ENCODE measurements at places on chromosomes 5 and 9. TPM values are rescaled to one million over a fixed set of nuclear protein-coding genes. Genes with fewer than 3 reads are reported as not detected.

TMEFF1 gene
- 2.5 TPM for total RNA-seq

LRRC70 gene
- total RNA-seq, result 1.3 TPM

BTNL9 gene
- total RNA-seq, result not detected

CNTNAP3B gene
- total RNA-seq, result not detected

PCDHGB3 gene
- 5.8 TPM for total RNA-seq

FIBCD1 gene
- total RNA-seq, result 7.3 TPM

HTR4 gene
- not detected for total RNA-seq

SLC25A2 gene
- total RNA-seq, result not detected

CCIN gene
- 1.3 TPM for total RNA-seq

SCAI gene
- 9.7 TPM for total RNA-seq

- DNase-seq, result no peak
These were observed 9.9 kb downstream of the RAD23B start for GRCh38 chr9:107292821-107293542.

DNA sequence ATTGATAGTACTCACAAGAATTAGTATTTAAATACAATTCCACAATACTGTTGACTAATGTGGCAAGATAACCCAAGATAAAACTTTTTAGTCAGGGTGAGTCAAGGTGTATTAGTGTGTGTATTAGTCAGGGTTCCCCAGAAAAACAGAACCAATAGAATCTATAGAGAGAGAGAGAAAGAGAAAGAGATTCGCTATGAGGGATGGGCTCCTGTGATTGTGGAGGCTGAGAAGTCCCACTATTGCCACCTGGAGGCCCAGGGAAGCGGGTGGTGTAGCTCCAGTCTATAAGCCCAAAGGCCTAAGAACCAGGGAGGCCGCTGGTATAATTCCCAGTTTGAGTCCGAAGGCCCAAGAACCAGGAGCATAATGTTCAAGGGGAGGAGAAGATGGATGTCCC is 10.0 kb upstream of the SHISAL2B start:
- no peak for DNase-seq

- DNase-seq, result no peak
These were observed 124.3 kb downstream of the TTC39B start for GRCh38 chr9:15182730-15183129.

DNA sequence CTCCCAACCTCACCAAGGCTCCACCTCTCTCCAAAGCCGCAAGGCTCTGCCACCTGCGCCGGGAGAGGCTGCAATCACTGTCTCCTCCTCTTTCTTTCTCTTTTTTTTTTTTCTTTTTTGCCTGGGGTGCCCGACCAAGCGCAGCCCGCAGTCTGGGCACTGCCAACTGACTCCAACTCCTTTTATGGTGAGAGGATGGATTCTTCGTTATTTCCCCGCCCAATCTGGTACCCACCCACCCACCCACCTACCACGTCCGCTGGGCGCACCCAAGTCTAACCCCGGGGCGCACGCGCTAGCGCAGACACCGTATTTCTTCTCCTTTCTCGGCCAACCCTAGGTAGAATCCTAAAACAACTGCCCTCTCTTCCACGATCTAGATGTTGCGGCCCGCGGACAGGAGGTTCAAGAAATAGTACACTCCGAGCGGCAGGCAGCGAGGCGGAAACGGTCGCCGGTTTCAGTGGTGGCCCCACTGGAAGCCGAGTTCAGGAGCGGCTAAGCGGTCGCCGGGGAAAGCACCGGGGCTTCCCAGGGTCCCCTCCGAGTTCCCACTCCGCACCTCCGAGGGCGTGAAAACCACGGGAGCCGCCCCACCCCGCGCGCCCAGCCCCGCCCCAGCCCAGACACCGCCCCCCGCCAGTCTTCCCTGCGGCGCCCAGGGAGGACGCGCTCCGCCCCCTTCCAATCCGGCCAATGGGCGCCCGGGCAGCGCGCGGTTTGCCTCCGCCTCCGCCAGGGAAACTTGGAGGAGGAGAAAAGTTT is 385 bp upstream of the PTGER4 start:
- peak; percentile 86 for DNase-seq

- no peak for DNase-seq
These were observed 8.3 kb upstream of the FCHO2 start for GRCh38 chr5:72947498-72947897.

DNA sequence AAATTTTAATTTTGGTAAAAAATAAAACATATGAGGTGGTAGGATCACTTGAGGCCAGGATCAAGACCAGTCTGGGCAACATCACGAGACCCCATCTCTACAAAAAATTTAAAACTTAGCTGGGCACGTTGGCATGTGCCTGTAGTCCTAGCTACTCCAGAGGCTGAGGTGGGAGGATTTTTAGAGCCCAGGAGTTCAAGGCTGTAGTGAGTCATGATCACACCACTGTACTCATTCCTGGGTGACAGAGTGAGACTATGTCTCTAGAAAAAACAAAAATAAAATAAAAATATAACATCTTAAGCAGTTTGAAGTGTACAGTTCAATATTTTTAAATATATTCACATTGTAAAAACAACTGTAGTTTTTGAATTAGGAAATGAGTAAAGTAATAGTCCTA is 108.3 kb downstream of the SMIM15 start:
- no peak for DNase-seq

DNA sequence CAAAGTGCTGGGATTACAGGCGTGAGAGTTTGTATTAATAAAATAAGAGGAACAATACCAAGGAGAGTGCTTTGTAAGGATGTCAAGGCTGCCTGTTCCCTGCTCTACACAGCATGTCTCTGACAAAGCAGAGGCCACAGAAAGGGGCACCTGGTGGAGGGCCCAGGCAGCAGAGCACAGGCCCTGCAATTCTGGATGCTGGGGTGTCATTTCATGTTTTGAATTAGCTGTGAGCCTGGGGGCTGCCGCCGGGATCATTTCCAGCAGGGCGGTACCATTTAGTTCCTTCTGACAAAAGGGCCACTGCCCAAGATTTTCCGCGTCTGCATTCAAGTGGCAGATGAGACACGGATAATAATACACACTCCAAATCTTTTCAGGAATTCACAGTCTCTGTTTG is 396.9 kb downstream of the GADD45G start:
- DNase-seq, result no peak

GRCh38 chr9:69976152-69976551 is 67.5 kb upstream of the MAMDC2 start:
- peak; percentile 98 for DNase-seq

DNA sequence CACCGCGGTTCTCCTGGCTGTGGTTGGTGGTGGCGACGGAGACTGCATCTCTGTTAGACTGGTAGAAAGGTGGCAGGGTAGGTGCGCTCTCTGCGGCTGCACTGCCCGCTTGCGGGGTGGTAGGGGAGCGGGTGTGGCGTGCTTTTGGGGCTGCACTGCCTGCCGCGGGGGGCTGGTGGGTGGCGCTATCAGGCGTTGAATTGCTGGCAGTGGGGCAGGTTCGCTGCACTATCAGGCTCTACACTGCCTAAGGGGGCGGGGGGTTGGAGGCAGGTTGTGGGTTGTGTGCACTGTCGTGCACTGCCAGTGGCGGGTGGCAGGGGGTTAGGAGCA is 21.0 kb upstream of the TRIM52 start:
- no peak for DNase-seq

- DNase-seq, result no peak
These were observed 182.3 kb downstream of the ELAVL2 start for GRCh38 chr9:23643656-23644258.

- no peak for DNase-seq
These were observed 7.1 kb upstream of the IFNA6 start for GRCh38 chr9:21357479-21358460.

GRCh38 chr5:81245871-81246235 is 12.7 kb downstream of the CKMT2 start:
- no peak for DNase-seq

DNA sequence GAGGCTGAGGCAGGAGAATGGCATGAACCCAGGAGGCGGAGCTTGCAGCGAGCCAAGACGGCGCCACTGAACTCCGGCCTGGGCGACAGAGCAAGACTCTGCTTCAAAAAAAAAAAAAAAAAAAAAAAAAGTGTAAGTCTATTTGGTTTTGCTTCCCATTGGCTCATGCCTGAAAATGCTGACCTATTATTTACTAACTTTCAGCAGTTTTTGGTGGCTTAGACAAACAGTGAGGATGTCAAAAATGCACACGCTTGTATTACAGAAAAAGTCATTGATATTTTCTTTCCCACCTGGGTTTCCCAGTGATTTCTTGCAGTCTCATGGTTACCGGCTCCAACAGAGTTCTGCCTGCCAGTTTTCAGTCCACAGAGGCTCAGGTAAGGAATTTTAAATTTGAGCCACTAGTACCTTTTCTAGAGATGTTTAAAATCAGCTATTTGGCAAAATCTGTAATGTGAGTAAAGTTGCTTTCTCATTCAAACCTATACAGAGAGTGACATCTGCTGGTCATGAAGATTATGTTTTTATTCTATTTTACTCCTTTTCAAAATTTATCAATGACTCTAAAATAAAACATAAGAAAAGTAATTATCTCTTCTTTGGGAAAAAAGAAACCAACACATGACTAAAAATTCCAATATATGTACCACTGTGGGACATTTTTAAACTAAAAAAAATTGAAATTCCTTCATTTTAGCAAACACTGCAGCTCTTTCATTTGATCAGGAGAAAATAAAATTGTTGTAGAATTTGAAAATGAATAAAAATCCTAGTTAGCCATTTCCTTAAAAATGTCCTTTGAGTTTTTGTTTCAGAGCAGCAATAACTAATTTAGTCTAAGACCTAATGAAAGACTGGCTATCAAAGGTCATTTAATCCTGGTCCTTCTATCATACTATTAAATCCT is 8.8 kb downstream of the FAM200C start:
- peak; percentile 50 for DNase-seq

GRCh38 chr5:72109625-72110024 is 2.4 kb downstream of the MAP1B start:
- DNase-seq, result peak; percentile 58

DNA sequence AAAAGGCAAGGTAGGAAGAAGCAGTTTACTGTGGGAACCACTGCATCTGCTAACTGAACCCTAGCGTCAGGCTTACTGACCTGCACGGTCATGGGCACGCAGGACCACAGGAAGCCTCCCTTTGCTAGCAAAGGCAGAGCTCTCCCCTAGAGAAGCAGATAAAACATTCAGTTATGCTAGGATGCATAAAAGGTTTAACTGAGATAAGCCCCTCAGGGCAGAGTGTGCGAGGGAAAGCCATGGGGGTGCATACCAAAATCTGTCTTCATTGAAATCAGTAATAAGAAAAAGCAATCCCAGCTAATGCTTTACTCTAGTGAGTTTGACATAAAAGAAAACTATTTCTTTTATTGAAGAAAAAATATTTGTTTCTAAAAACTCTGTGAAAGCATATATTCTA is 2403.7 kb upstream of the C9orf72 start:
- DNase-seq, result no peak

DNA sequence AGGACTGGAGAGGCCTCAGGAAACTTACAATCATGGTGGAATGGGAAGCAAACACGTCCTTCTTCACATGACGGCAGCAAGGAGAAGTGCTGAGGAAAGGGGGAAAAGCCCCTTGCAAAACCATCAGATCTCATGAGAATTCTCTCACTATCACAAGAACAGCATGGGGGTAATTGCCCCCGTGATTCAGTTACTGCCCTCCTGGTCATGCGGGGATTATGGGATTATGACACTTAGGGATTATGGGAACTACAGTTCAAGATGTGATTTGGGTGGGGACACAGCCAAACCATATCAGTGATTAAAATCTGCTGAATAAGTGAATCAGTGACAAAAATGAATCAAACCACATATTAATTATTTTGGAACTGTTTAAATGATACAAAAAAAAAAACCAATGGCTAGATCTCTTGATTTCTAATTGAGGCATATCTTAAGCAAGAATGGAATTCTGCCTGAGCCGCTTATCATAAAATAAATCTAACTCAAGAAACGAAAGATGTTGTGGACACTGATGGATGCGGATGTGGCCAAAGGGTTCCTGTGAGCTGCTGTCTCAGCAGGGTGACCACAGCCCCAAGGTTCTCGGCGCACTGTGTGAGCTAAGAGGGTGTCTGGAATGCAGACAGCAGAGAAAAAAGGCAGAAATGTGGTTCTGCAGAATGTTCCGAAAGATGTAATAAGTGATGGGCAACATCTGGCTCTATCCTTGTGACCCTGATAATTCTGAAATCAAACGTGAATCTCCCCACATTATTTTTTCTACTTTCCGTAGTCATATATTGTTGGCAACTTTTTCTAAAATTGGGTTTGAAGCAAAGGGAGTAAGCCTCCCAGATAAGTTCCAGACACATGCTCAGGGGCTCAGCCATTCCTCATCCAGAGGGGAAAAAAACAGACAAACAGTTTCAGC is 107.2 kb upstream of the ICE1 start:
- no peak for DNase-seq

- DNase-seq, result no peak
These were observed 2.3 kb downstream of the NKX2-5 start for GRCh38 chr5:173232499-173233346.

- DNase-seq, result no peak
These were observed 358.6 kb upstream of the PAPPA start for GRCh38 chr9:115794921-115795475.

DNA sequence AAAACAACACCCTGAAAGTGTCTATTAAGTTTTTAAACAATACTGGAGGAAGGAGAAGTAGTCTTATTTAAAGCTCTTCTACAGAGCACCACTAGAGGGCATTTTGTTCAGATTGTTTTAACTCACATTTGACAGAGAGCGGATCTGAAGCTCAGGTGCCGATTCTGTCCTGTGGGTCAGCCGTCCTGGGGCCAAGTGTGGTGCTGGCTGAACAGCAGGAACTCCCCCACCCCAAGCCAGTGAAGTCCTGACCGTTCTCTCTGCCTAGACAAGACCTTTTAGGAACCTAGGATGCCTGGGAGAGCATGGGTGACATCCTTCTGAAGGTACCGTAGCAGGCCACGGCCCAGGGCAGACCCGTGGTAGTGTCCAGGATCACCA is 3.9 kb downstream of the EXOC3 start:
- peak; percentile 34 for DNase-seq

GRCh38 chr9:16705111-16705604 is 165.3 kb downstream of the BNC2 start:
- DNase-seq, result peak; percentile 97

GRCh38 chr5:158819840-158820620 is 279.7 kb downstream of the EBF1 start:
- DNase-seq, result peak; percentile 92

DNA sequence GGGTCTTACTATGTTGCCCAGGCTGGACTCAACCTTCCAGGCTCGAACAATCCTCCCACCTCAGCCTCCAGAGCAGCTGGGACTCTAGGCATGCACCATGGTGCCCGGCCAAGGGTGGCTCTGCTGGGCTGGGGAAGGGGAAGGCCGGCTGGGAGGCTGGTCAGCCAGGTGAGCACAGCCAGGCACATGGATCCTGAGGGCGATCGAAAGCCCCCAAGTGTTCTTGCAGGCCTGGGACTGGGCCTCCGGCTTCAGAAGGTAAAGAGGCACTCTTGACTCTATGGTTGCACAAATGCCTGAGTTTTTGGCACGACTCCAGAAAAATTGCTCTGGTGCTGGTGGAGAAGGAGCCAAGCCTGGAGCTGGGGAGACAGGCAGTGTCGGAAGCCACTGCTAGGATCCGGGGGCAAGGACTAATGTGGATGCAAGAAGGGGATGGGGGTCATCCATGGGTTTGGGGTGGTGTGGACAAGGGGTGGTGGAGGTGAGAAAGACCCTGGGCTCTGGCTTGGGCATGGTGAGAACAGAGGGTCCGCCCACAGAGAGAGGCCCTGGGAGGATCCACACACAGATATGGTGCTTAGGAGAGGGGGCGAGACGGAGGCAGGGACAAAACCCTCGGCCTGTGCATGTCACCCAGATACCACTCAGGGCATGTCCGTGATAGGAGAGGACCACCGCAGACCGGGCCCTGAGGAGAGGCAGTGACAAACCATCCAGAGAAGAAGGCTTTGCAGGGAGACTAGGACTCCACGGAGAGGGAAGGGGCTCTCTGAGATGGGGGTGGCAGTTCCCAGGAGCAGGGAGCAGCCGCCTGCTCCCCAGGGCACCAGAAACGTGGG is 51.1 kb upstream of the COL5A1 start:
- no peak for DNase-seq

GRCh38 chr9:81058782-81059181 is 630.6 kb downstream of the TLE1 start:
- no peak for DNase-seq
